ENCODE measurements at places on chromosomes 12 and 14.

DNA sequence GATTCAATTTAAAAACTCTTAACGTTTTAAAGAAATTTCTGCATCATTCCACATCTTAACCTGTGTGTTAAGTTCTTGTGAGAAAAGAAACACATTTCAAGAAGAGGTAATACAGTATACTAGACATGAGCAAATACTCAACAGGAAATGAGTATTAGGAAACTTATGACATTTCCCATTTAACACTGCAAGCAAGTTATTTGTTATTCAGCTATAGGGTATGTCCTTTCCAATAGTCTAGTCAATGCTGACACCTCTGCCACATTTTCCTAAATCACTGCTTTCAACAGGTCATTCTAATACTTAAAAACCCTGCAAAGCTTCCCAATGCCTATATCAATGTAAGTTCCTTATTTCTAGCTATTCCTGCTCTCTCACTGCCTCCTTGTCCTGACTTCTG is 93.1 kb downstream of the DDHD1 start:
- no peak for DNase-seq

GRCh38 chr12:20370014-20370386 is 1.7 kb downstream of the PDE3A start:
- DNase-seq, result peak; percentile 41

DNA sequence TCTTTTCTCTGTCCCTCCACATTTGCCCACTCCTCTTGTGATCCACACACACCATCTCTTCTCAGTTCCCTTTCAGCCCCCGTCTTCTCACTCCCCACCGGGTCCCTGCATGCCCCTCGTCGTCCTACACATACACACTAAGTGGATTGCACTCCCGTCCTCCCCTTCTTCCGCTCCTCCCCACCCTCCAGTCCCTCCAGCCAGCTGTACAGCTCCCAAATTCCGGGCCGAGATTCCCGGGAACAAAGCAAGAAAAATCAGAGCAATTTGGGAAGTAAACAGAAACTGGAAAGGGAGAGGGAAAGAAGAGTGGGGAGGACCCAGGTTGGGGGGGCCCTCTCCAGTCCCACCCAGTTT is 282 bp upstream of the IGFBP6 start:
- DNase-seq, result peak; percentile 9

DNA sequence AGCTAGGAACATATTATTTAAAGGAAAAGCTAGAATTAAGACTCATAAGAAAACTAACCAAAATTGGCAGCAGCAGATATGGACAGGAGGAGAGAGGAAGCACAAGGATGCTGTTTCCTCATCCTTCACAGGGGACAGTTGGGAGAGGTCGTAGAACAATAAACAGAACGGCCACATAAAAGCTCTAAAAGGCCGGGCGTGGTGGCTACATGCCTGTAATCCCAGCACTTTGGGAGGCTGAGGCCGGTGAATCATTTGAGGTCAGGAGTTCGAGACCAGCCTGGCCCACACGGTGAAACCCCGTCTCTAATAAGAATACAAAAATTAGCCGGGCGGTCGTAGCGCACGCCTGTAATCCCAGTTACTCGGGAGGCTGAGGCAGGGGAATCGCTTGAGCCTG is 10.5 kb downstream of the TCL1B start:
- DNase-seq, result no peak

GRCh38 chr12:91870872-91871707 is 274.6 kb downstream of the BTG1 start:
- peak; percentile 53 for DNase-seq

GRCh38 chr12:117387832-117388231 is 26.4 kb upstream of the NOS1 start:
- DNase-seq, result no peak

- DNase-seq, result no peak
Observed at GRCh38 chr14:92493024-92493423, 20.6 kb upstream of the RIN3 start.

DNA sequence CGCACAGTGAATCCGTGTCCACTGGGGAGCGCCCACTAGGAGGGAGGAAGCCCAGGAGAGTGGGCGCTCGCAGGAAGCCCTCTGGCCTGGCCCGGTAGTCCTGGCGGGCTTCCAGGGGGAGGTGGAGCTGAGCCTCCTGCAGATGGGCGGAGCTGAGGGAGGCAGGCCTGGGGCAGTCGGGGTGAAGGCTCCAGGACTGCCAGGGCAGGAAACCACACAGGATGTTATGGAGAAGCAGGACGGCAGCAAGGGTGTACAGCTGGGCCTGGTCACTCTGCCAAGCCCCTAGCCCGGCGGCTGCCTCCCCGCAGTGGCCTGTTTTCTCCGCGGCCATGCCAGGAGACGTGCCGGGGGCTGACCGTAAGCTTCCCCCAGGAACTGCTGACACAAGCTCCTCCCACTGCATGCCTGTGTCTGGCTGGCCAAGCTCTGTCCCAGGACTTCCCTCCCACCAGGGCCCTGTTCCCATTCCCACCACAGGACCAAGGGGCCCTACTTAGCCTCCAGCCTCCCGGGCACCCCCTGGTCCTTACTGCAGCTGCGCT is 143.4 kb upstream of the C14orf180 start:
- DNase-seq, result no peak

DNA sequence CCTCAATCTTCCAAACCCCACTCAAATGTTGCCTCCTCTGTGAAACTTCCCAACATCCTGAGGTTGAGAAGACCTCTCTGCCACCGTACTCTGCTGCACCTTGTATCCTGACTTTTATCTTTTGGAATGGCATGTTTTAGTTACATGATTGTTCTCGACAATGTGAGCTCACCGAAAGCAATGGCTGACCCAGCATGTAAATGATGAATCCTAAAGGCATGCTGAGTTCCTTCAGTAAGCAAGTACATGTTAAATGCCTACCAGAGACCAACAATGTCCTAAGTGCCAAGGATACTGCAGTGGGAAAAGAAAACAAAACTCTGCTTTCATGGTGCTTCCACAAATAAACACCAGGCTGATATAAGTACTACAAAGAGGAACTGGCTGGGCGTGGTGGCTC is 13.7 kb downstream of the PPP1R13B start:
- DNase-seq, result no peak

DNA sequence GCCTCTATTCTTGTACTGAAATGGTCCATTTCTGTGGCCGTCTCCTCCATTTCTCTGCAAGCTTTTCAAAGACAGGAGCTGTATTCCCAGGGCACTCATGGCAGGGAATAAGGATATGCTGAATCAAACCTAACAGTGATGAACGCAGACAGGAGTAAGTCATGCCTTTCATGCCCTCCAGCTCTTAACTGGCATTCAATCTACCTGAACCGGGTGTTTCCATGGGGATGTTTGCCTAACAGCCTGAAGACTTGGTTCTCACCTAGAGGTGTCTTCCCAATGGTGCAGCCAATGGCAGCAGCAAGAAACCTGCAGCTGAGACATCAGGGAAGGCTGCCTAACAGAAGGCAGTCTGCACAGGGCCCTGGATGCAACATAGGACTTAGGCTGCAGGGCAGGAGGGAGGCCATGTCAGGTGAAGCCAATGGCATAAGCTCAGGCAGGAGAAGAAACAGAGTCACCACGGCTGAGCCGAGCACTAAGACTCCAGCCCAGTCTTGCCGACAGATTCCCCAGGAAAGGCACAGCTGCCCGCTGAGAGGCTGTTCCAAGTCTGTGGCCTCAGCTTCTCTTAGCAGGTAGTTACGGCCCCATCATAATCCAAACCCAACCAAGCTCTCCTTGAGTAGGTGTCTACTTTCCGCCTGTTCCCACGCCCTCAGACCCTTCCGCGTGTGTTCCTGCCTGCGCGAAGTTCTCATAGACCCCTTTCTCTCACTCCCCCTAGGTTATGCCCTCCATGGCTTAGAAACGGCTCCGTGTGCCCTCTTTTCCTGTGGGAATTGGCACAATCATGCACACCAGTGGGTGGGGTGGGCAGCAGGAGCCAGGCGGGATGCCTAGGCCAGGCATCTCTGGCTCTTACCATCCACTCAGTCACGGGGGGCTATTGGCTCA is 44.1 kb downstream of the VWF start:
- DNase-seq, result peak; percentile 27

DNA sequence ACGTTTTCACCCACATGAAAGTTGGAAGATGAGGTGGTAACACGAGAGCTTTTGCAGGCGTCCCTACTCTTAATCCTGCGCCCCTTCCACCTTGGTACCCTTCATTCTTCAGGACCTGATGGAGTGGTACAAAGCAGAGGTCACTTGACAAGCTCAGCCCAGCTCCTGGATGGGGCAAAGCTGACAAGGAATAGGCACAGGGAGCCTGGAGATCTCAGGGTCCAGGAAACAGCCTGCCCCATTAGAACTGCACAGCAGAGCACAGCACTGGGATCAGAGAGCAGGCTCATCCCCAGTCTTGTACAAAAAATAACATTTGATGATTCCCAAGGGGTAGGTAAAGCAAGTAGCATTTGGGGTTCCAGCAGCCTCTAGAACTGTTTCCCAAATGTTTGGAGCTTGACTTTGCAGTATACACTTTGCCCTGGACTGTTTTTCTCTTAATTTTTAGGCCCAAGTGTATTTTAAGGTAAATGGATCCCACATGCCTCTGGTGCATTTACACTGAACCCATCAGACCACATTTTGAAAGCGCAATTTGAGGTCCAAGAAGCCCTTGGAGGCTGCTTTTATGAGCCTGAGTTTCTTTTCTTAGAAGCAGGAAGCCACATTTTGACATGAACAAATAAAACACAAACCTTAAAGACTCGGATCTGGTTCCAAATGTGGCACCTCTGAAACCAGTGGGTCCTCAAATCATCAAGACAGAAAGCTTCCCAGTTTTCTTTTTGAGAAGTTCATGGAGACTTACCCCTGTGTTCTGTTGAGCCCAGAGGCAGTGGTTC is 633 bp downstream of the TC2N start:
- no peak for DNase-seq

- no peak for DNase-seq
Observed at GRCh38 chr12:13293096-13293495, 96.6 kb downstream of the EMP1 start.

DNA sequence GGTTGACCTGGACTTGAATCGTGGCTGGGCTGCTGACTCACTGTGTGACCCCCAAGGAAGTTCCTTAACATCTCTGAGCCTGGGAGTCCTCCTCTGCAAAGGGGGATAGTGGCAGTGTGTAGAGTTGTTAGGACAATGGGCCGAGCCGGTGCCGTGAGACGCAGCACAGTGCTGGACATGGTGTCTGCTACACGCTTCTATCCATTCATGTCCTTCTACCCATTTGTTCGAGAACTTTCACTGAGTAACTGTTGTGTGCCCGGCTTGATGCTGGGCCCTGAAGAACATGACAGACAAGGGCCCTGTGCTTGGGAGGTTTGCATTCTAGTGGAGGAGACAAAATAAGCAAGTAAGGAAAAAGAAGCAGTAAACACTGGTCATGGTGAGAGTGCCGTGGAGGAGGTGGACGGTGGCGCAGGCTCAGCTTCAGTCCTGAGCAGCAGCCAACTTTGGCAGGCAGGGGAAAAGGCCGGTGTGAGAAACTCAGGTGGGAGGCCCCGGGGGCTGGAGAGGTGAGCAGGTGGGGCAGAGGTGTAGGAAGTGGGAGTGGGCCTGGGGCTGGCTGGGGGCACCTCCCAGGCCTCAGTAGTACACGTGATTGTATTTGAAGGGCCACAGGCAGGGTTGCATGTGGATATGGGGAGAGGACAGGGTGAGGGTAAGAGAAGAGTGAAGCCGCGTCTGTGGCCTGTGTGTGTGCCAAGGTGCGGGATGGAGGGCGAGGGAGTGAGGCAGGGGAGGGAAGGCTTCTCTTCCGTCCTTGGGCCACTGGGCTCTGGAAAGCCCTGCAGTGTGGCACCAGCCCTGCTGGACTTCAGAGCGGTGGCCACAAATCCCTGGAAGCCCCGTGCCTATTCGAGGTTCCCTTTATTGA is 13.8 kb downstream of the VASH1 start:
- no peak for DNase-seq

GRCh38 chr12:26269562-26270284 is 74.3 kb downstream of the SSPN start:
- no peak for DNase-seq
